ENCODE measurements at places on chromosomes 2 and 18.

DNA sequence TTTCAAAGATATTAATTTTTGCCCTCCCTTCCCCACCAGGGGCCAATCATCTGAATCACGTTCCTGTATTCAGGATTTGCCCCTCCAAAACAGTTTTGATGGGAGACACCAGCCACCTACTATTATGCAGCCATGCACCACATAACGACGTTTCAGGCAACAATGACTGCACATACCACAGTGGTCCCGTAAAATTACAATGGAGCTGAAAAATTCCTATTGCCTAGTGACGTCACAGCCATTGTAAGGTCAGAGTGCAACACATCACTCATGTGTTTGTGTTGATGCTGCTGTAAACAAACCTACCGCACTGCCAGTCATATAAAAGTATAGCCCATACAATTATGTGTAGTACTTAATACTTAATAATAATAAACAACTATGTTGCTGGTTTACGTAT lies 22.6 kb downstream of the ITM2C start:
- no peak for DNase-seq

DNA sequence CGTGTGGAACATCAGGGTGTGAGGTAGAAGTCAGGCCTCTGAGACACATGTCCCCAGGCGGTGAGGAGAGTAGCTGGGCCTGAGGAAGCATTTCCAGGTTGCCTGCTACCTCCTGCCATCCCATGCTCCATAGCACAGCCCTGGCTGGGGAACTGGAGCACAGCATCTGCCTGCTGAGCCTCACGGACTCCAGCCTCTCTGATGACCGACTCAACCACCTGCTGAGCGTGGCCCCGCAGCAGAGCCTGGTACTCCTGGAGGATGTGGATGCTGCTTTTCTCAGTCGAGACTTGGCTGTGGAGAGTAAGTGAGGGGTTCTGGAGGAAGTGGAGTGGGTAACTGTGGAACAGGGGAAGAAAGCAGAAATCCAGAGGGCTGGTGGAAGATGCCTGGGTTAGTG lies 2.9 kb downstream of the BCS1L start:
- DNase-seq = no peak

DNA sequence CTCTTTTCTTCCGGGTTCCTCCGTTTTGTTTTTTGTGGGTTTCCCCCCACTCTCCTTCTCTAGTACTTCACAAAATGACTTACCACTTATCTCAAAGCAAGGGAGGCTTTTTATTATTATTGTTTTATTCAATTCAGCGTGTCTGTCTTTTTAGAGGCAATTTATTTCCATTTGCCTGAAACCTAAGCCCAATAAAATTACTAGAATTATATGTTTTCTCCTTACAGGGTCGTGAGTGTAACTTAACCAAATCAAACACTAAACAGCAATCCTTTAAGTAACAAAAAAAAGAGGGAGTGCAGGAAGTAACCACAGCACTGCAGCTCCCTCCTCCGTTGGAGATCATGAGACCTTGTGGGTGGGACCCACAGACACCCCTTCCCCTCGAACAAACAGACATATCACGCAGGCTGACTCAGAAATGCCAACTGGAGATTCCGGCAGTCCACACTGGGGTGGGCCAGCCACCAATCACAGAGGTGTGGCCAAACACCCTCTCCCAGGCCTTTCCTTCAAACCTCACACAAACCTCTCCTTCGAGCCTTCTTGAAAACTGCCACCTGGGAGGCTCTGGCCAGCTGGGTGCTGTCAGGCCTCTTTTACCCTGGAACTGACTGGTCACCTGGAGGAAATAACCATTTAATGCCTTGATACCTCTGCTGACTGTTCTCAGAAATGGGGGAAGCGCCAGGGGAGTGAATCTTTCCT lies 207.1 kb upstream of the SMAD2 start:
- no peak for DNase-seq

GRCh38 chr2:81195774-81196382 lies 891.3 kb upstream of the LRRTM1 start:
- no peak for DNase-seq

DNA sequence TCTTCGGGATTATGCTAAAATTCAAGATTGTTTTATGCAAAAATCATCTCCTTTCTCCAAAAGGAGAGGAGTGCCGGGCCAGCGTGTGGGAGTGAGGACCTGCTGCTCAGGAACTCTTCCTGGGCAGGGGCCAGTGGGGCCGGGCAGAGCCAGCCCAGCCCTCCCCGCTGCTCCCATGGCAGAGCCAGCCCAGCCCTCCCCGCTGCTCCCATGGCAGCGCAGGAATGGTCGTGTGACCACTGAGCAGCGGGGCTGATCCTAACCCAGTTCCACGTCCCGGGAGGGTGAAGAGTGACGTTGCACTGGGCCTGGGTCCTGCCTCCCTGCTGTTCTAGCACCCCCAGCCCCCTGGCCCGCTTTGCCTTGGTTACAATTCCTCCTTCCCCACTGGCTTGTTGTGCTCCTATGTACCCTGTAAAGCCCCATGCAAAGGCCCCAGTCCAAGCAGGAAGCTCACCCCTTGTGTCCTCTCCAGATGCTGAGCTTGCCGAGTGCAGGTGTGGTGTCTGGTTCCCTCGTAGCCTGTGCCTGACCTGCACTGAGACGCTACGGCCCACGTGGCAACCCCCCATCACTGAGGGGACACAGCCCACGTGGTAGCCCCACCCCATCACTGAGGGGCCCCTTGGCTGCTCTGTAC lies 11.4 kb upstream of the NEU4 start:
- no peak for DNase-seq

DNA sequence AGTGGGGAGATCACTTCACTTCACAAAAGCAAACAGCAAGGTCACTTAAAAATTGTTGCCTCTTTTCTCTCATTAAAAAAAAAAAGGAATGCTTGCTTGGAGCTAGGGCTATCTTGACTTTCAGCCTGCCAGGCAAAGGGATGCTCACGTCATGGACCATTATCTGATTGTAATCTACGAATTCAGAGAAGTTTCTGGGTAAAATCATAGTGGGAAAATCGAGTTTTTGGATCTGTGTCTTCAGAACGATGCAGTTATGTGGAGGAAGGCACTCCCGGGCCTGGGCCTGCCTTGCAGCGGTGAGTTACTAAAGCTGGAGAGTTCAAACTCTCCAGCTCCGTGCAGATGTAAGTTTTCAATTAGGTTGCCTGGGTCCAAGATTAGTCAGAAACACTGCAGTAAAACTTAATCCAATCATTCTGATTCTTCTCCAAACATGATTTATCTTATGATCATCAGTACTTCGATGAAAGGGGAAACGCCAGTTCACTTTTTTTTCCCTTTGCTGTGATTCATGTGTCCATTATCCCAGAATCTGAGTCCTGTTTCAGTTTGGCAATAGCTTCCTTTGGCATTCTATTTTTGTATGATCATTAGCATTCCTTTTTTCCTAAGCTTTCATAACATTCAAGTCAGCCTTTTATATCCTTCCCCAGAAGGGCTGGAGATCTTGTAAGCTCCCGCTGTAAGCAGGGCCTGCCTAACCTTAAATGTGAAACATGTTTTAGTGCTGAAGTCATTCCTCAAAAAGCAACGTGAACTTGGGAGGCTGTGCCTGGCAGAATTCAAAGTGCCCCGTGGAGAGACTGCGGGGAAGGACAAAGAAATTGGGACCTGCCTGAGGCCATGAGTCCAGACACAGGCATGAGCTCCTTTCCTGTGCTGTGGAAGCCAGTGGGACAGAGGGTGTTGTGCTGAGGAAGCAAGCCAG lies 119.3 kb upstream of the TWIST2 start:
- DNase-seq = no peak

GRCh38 chr18:1505856-1506255 lies 601.2 kb downstream of the ADCYAP1 start:
- no peak for DNase-seq

GRCh38 chr18:74453016-74453566 lies 4.0 kb downstream of the DIPK1C start:
- DNase-seq = no peak

DNA sequence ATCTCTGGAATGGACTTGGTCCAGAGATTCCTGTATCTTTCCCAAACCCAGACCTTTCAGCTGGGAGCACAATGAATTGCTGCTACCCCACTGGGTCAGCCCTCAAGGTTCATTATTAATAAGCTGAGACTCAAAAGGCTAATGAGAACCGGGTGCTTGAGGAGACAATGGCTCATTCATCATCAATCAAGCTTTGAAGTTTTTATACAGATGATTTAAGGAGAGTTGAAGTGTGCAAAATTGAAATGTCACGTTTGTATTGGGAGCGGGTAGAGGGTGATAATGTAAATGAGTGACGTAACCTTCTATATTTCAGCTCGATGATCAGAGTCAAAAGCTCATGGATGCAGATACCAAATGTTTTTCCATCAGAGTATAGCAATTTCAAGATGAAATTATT lies 744.9 kb downstream of the ERBB4 start:
- DNase-seq = no peak

GRCh38 chr2:18690342-18690741 lies 101.0 kb upstream of the NT5C1B start:
- no peak for DNase-seq

- no peak for DNase-seq
These were observed 630 bp upstream of the PPP1R1C start for GRCh38 chr2:181984814-181985631.

DNA sequence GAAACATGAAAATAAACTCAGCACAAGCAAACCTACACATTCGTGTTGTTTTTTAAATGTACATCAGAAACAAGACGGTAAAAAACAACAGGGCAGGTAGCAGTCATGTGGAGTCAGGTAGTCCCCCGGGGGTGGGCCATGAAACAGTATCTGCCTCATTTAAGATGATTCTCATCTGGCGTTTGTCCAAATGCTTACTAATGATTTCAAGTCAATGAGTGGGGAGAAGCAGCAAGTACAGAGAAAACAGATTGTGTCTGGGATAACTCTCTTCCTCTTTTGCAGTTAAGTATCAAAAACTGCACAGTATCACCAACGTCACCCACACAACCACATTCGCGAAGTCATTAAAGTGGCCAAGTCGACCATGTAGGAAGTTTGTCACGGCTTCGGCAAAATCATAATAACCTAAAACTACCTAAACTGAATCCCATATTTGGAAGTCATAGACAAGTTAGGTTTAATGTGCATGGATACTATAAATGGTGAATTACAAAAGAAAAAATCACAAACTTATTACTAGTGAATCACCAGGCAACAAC lies 1.3 kb downstream of the LAPTM4A start:
- no peak for DNase-seq

GRCh38 chr2:70647873-70648481 lies 94.4 kb upstream of the TGFA start:
- DNase-seq = peak; percentile 64

DNA sequence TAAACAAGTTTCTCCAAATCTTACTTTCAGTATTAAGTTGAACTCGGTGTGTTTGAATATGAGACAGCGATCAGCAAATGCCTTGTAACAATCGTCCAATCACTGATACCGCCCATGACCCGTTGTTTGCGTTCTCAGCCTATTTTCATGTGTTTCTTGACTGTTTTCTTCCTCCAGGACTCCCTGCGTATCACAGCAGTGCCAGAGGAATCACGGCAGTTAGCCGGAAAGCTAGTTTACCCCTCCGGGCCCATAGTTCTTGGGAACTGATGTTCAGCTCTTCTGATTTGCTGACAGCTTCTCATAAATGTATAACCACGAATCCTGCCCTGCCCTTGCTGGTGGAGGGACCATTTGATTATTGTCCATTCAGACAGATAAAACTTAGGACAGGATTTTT lies 42.2 kb upstream of the TPO start:
- DNase-seq = no peak
